ENCODE measurements at places on chromosomes 11 and 22.

- DNase-seq = no peak
These were observed 51.4 kb upstream of the ACAT1 start for GRCh38 chr11:108069947-108070346.

GRCh38 chr11:75031224-75031753 is 42.6 kb downstream of the NEU3 start:
- DNase-seq = no peak

DNA sequence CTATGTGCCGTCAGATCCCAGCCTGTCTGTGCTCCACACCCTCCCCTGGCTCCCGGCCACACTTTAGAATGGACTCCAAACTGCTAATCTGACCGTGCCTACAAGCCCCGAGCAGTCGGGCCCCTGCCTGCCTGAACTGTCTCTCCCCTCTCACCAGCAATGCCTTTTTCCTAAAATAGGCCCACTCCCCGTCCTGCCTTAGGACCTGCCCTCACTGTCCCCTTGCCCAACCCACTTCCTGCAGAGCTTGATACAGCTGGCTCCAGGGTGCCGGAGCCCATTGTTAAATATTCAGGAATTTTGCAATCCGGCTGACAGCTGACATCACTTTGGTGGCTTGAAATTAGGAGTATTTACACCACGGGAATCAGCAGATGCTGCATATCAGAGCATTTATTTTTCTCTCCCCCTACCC is 21.4 kb downstream of the MN1 start:
- no peak for DNase-seq

- no peak for DNase-seq
These were observed 42.2 kb upstream of the FAM181B start for GRCh38 chr11:82775736-82776346.

DNA sequence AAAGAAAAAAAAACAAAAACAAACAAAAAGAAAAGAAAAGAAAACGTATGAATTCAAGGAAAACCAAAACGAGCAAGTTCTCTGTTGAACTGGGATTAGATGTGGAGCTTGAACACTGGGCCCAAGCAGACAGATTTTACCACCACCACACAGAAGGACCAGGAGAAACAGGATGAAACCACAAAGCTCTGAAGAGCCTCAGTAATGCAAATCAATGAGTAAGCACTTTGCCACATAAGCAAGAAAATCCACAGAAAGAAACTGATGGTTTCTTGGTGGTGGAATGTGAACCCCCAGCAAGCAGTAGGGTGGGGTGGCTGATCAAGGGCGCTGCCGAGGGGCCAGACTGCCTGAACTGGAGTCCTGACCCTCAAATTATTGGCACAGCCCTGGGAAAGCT is 50.9 kb upstream of the NFRKB start:
- DNase-seq = no peak
